ENCODE measurements at places on chromosomes 7 and 10.
A peak's percentile ranks its signal among the peaks of the same experiment; 100 is the strongest.

DNA sequence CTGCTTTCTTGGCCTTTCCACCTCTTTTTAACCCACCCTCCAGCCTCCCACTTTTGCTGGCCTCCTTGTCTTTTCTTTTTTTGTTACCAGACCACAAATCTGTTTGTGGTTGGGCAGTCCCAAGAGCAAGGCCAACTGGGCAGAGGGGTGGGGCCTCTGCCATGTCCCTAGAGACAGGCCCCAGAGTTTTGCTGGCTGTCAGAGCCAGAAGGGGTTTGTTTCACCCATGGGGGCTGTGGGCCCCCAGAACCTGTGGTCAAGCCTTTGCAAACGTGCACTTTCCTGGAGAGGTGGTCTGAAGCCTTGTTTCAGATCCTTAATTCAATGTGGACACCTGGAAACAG lies 10.3 kb downstream of the ZMIZ1 start:
- no peak for DNase-seq

- DNase-seq = peak; percentile 55
These were observed 21.6 kb upstream of the TSPAN33 start for GRCh38 chr7:129122751-129123509.

- DNase-seq = peak; percentile 15
These were observed at the start of gene BMPER for GRCh38 chr7:33905389-33906032. Gene BMPER, plus strand, starts transcription at chr7:33905539. Its CDS starts 75 bp downstream, at chr7:33905614.

- DNase-seq = no peak
These were observed 34.8 kb upstream of the GPR37 start for GRCh38 chr7:124800386-124800785.

GRCh38 chr7:117946151-117946633 lies 73.0 kb upstream of the CTTNBP2 start:
- DNase-seq = no peak

DNA sequence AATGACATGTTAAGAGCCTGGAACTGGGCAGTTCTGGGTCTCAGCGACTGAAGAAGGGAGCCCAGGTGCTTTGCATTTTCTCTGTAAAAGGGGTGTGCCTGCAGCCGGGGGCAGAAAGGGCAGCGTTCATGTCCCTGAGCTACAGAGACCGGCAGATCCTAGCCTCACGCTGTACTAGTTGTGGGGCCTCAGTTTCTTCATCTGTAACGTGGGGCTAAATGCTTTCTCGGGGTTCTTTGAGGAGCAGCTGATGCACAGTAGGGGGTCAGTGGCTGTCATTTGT lies 79.6 kb downstream of the NEURL1 start:
- DNase-seq = no peak

GRCh38 chr10:48604991-48605508 lies at the start of gene ARHGAP22:
Gene ARHGAP22, minus strand, starts transcription at chr10:48605073. Its CDS starts 277 bp downstream, at chr10:48604796.
- DNase-seq = no peak

- no peak for DNase-seq
These were observed 528.1 kb upstream of the SEMA3D start for GRCh38 chr7:85714951-85715350.

- no peak for DNase-seq
These were observed 645.2 kb downstream of the PHTF2 start for GRCh38 chr7:78443811-78444210.

- no peak for DNase-seq
These were observed 16.8 kb upstream of the MTPN start for GRCh38 chr7:135993950-135994349.

DNA sequence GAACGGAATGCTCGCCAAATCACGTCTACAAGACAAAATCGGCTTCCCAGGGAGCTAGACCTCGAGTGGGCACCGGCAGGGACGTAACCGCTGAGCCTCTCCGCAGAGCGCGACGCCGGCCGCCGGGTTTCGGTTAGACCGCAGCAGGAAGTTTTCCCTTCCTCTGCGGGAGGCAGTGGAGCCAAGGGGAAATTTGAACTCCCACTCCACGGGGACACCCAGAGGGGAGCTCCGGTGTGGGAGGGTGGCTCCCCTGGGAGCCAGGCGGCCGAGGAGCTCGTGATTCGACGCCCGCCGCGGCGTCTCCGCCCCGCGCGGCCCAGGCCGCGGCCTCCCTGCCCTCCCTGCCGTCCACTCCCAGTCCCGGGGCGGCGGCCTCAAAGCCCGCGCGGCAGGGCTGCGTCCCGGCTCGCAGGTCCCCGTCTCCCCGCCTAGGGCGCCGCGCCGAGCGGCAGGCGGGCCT lies 426 bp downstream of the SYPL1 start:
- DNase-seq = peak; percentile 40

DNA sequence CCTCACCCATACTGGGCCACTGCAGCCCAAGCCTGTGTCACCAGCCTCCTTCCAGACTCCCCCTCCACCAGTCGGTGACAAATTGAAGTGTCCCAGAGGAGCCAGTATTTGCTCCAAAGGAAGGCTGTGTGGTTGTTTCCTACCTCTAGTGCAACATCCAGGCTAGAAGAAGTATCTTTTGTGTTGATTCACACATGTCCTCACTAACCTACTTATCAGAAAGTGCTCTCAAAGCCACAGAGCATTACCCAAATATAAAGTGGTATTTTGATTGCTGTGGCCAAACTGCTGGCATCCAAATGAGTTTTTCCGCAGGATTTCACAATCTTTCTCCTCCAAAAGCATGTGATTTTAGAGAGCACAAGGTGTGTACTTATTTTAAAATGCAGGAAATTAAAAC lies 134.8 kb downstream of the CUL2 start:
- DNase-seq = no peak

DNA sequence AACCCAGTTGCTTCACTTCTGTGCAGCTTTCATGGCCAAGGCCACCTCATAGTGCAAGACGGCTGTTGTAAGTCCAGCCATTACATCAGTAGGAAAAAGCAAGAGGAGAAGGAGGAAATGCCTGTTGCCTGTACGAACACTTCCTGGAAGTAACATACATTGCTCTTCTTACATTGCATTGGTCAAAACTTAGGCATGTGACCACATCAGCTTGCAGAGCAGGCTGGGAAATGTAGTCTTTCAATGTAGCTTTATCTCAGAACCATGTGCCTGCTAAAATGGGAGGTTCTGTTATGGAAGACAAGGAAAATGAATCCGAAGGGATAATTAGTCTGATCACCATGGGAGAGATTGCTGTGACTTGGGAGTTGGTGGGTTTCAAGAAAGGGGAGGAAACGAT lies 4.3 kb downstream of the SLC29A3 start:
- no peak for DNase-seq

DNA sequence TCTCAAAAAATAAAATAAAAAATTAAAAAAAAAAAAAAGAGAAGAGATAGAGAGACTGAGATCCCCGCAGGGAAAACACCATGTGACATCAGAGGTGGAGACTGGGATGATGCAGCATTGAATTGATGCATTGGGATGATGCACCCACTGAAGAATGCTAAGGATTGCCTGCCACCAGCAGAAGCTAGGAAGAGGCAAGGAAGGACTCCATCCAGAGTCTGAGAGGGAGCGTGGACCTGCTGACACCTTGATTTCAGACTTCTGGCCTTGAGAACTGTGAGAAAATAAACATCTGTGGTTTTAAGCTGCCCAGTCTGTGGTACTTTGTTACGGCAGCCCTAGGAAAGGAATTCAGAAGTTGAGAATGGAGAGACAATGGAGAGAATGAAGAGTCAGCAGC lies 89.8 kb upstream of the PRPS1L1 start:
- DNase-seq = no peak

DNA sequence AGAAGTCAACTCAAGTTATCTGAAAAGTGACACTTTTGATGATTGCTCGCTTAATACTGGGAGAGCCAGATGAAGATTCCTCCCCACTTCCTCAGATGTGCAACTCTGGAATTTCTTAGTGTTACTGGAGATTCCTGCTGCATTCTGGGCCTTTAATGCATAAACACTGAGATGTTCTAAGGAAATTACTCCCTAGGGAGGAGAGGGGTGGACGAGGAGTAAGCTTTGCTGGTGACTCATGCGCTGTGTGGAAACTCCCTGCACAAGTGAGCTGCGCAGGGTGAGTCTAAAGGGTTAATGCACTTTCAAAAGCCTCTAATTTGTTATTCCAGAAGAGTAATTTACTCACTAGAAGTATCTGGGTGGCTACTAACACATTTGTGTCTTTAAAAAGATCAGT lies 46.3 kb downstream of the EGFR start:
- DNase-seq = no peak

DNA sequence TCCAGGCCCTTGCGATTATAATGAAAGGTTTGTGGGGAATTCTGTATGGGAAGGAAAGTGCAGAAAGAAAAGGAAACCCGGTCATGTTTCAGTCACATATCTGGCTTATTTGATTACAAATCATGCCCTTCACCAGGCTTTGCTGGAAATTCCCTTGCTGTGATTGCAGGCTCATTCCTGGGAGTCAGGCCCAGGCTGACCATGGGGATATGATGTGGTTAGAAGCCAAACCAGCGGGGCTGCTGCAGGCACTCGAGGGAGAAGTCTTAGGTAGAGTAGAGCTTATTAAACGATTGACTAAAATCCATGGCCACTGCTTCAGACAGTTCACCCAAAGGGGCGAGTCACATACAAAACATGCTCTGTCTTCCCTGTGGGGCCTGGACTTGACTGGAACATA lies 16.2 kb downstream of the PKD1L1 start:
- DNase-seq = no peak

DNA sequence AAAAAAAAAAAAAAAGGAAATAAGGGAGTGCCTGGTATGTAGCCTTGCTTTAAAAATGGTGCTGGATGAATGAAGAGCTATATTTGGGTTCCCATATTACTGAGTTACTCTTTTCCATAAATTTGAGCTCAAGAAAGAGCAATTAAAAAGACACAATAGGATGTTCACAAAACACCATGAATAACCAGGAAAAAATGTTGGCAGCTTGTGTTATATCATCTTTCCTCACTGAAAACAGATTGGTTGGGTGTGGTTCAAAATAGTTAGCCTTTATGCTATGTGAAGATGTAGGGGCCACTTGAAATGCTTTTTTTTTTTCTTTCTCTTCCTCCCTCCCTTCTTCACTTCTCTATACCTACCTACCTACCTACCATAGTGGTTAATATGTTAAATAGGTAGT lies 256.9 kb downstream of the STK31 start:
- no peak for DNase-seq

GRCh38 chr7:111018960-111019736 lies 71.8 kb upstream of the LRRN3 start:
- no peak for DNase-seq

DNA sequence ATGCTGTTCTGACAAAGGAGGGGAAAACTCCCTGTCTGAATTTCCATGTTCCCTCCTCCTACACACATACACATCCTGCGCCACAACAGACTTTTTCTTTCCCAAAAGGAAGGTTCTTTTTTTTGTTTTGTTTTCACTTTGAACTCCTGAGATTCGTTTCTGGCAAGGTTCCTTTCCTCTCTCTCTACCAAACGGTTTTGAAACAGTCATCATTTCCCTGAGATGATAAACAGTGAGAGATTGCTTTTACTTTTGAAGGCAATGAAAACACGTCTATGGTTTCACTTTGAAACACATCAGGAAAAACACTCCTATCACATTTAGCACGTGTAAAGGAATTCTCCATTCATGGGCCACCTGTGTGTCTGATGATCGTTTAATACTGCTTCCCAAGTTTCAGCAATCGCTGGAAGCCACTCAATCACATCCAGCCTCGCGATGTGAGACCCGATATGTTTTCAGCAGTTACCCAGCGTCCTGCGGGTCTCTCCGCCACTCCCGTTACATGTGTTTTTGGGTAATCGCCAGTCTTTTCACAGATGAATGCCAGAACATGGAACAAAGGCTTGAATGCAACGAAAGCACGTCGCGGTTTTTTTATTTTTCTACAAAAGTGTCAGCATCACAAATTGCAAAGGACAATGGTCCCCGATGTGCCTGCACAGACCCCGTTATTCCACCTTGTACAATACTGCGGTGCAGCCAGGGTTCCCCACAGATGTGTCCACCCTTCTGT lies 62.8 kb upstream of the CUX1 start:
- peak; percentile 19 for DNase-seq

DNA sequence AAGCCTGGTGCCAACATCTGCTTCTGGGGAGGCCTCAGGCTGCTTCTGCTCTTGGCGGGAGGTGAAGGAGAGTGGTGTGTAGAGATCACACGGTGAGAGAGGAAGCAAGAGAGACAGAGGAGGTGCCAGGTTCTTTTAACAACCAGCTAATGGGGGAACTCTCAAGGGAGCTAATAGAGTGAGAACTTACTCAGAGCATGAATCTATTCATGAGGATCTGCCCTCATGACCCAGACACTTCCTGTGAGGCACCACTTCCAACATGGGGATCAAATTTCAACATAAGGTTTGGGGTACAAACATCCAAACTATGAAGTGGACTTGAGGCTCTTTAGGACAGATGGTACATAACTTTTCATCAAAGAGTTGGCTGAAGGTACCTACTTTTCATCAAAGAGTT lies 5.1 kb upstream of the ZNF32 start:
- DNase-seq = no peak

GRCh38 chr10:103519798-103520197 lies 26.3 kb downstream of the NEURL1 start:
- no peak for DNase-seq

DNA sequence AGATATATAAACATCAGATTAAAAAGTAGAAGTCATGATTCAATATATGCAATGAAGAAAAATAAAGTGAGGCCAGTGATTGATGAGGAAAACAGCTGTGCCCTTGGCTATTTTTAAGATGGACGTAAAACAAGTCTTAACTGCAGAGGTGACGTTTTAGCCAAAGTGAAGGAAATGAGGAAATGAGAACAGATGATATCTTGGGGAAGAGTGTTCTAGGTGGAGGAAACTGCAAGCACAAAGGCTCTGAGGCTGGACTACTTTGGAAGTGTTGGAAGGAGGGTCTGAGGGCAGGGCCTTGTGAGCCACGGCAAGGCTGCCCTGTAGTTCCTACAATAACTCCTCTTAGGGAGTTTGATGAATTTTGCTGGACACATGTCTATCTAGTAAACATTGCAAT lies 140.5 kb upstream of the AKR1E2 start:
- DNase-seq = no peak

- no peak for DNase-seq
These were observed 17.0 kb downstream of the PNLIPRP3 start for GRCh38 chr10:116444527-116445142.

- DNase-seq = peak; percentile 68
These were observed 26.2 kb upstream of the ZNF467 start for GRCh38 chr7:149799397-149800168.

- no peak for DNase-seq
These were observed 92.3 kb upstream of the TMEM168 start for GRCh38 chr7:112882511-112882910.

DNA sequence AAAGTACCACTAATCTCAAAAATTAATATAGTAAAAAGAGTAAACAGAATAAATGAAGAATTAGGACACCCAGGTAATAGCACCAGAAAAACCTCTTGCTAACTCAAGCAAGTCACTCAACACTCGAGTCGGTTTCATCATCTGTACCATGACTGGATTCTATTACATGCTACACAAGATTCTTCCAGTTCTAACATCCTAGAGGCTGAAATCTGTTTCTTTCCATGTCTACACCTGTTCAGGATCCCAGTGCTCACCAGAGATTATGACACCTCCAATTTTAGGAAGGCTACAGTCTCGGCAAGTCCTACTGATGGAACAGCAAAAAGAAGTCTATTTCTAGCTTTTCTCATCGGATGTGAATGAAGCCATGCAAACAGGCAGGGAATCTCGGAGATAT lies 95.3 kb upstream of the ANK3 start:
- no peak for DNase-seq
